SJCRH30 (cell line): ENCODE measurements at places on chromosomes 2 and 18. TPM values are rescaled to one million over a fixed set of nuclear protein-coding genes. Genes with fewer than 3 reads are reported as not detected.

The NEURL3 gene
- 0.10 TPM in 1 of 2 replicates, not detected in the other for total RNA-seq

The GKN1 gene
- not detected in 2 replicates for total RNA-seq

DNA sequence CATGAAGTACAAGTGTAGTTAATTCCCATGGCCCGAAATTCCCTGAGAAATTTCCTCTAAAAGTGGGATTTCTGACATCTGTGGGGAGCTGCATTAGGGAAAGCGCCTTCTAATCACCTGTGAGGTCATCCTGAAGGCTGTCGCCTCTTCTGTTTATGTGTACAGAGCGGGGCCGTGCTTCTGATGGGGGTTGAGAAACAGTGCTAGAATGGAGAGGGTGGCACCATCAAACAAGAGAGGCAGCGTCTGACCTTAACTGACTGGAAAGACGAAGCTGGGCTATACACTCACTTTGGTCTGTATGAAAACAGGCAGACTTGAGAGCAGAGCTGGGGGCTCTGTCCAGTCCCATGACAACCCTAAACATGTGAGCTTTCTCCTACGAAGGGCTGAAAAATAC lies 44.2 kb upstream of the DNMT3A start:
- no peak for DNase-seq

GRCh38 chr18:22307528-22307927 lies 110.2 kb downstream of the CTAGE1 start:
- no peak for DNase-seq

DNA sequence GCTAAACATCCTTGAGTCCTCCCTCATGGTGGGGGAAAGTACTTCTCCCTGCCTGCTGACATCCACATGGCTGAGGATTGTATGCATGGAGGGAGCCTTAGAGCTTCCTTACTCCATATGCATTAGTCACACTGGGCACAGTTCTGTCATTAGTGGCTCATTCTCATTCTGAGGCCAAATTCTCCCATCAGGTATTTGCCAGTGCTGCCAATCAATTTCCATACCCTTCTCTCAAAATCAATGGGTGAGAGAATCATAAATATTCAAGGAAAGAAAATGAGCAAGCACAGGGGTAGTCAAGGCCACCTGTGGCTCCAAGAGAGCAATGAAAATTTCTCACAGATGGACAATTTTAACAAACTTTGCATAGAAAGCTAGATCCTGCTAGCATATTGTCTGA lies 422.6 kb upstream of the SETBP1 start:
- DNase-seq: no peak

GRCh38 chr2:207328944-207329386 lies 163.2 kb upstream of the KLF7 start:
- DNase-seq: no peak
